ENCODE measurements at places on chromosomes 4 and X.

DNA sequence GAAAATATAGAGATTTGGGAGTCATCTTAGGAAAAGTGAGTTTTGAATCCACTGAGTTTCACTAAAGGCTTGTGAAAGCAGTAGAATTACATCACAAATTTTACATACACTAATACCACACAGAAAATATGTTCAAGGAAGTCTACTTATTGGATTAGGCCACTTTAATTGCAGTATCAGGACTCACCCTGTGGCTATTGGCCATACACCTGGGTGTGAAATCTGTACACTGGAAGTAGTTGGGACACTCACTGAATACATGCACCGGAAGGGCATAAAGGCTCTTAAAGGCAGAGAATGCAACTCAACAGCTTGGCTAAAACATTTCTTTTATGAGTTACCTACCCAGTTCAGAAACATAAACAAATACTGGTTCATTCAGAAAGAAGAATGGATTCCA lies 19.8 kb downstream of the MAOB start:
- no peak for DNase-seq

- DNase-seq: no peak
Measured at GRCh38 chrX:30280428-30280827, 28.8 kb downstream of the NR0B1 start.

GRCh38 chr4:183828125-183828524 lies 77.0 kb upstream of the STOX2 start:
- no peak for DNase-seq

DNA sequence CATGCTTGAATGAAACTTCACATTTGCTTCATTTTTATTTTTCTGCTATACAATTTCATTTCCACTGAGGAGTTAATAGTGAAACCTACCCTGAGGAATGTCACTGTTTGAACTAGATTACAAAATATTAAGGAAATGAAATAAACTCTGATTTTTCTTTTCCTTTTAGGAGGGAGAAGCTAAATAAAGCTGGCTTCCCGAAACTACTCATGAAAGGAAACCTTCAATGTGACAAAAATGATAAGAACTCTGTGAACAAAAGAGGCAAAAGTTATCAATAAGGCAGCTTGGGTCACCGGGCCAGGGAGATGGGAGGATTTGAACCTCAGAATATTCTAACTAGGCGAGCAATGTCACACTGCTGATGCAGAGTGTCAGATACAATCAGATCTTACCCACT lies 185.2 kb downstream of the APBB2 start:
- DNase-seq: no peak

DNA sequence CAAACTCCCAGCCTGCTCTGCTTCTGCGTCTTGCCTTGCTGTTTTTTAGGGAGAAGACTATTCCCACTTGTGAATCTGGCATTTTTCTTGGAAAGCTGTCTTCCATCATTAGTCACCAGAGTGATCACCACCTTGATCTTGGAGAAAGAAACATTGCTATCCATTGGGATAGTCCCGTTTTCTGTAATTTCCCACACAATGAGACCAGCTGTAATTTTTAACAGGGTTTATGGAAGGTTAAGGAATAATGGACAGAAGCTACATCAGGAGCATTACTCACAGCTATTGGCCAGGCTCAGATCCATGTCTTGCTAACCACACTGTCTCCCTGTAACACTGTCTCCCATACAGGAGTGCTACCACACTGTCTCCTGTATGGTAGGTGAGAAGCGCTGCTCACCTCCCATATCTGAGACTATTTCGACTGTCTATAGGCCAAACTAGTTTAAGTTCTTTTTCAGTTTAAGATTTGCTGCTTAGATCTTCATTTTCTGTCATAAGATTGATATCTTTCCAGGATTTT lies 523.0 kb downstream of the SPRY1 start:
- DNase-seq: no peak

DNA sequence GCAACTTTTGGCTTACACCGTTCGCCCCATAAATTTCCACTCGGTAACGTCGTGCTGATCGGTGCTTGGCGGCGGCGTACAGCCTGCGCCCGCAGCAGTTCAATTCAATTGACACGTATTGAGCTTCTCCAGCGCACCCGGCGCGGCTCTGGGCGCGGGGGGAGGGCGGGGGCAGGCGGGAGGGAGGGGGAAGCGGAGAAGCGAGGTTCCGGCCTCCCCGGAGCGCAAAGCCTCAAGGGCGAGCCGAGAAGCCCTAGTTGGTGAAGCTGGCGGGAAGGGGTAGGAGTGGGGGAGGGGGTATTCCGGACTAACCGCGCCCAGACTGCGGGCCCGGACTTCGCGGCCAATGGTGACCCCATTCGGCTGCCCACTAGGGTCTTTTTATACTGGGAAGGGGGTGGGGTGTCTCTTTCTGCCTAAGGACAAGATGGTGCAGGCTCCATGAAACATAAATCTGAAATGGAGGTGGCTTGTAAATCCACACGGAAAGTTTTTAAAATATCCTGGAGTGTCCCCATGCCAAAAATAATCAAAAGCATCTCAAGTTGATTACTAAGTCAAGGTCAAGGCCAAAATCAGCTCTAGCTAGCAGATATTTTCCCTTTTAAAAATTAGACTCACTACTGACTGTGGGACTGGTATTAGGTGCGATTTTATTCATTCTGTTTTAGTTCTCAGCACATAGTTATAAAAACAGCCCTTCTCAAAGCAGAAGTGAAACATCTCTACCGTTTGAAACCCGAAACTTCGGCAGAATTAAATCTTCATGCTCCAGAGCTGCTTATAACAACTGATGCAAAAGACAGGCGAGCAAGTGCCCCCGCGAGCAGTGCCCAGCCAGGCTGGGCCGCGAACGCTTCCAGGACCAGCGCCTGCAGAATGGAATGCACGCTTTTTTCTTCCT lies 1.5 kb upstream of the BCOR start:
- DNase-seq: no peak

DNA sequence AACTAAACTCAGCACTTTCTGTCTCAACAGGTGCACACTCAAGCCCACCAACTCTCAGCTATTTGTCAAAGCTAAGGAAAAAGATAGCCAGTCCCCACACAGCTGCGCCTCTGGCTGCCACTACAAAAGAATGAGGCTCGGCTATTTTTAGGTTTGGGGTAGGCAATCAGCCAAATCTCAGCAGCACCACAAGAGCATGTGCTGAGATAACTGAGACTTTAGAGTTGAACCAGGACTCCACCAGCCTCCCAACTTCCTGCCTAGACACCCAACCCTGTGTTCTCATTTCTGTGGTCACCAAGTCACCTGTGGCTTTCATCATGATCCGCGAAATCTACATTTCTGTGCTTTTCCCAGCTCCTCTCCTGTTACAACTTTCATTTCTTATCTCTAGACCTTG lies 28.0 kb downstream of the DMD start:
- DNase-seq: no peak

DNA sequence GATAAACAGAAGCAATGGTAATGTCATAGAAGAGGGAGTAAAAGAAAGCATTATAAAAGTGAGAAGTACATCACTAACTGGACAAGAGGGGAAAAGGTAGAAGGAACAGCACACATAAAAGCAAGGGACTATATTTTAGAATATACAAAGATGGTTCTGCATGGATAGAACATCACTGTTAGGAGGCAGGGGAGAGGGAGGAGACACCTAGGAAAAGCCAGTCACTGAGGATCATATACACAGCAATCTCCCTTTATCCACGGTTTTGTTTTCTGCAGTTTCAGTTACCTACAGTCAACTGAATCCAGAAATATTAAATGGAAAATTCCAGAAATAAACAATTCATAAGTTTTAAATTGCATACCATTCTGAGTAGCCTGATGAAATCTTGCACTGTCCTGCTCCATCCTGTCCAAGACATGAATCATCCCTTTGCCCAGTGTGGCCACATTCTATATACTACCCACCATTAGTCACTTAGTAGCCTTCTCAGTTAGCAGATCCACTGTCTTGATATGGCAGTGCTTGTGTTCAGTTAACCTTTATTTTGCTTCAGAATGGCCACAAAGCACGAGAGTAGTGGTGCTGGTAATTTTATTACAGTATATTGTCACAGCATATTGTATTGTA lies 74.2 kb downstream of the PPA2 start:
- DNase-seq: no peak

DNA sequence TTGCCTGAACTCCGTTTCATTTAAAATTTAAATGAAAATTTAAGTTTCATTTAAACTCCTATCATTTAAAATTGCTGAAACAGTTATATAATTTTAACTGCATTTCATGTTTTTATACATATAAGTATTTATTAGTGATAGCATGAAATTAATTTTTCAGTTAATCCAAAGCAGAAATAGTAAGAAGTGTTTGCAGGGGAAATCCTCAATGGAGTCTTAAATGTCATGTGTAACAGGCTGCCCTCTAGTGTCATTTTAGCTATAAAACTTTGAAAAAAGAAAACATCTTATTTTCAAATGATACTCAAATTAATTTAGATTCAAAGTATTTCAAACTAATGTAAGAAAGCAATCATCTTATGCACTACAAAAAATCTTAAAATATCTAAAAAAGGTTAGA lies 27.2 kb downstream of the TAPT1 start:
- DNase-seq: peak; percentile 18

DNA sequence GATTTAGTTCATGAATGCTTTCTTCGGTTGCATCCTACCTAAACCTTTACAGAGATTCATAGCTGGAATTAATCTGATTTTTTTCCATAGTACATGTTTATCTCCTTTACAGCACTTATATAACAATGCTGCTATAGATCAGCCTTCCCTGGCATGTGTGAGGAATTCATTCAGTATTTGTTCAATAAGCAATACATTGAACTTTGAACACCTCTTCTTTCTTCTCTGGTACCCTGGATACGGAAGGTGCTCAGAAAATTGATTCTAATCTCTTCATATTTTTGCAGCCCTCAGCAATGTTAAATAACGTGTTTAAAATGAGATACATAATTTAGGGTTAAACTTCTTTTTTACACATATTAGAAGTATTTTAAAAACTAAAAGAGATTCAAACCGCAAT lies 467.4 kb downstream of the TRIML1 start:
- DNase-seq: no peak

DNA sequence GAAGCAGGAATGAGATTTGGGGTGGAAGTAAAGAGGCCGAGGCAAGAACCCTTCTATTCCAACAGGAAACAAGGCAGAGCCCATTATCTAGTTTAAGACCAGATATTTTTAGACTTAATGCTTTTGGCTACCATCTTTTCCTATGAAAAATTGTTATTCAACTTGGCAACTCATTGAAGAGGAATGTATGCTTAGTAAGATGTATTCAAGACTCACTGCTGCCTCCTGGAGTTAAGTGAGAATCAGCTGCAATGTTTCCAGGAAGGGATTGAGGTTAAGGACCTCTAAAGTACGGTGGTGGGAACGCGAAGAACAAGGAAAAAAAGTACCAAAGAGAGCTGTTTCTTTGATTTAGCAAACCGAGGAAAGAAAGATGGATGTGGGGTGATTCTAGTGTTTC lies 89.1 kb downstream of the RAPGEF2 start:
- DNase-seq: no peak

- DNase-seq: no peak
Measured at GRCh38 chr4:99536271-99536670, 25.4 kb downstream of the C4orf17 start.

- DNase-seq: no peak
Measured at GRCh38 chrX:99795495-99795894, 614.6 kb downstream of the PCDH19 start.

DNA sequence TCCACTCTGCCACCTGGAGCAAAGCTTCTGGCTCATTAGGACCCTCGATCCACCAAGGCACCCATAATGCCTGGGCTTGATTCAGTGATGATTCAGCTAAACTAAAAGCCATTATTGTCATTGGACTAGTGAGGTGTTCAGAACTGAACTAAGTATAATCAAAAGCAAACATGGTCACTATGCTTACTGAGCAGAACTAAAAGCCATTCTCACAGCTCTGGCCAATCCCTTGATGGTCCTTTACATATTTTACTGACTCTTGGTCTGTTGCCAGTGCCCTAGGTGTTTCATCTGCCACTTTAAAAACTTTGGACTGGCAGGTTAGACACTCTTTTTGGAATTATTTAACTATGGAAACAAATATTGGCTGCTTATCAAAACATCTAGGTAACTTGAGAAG lies 703.5 kb downstream of the FAT4 start:
- DNase-seq: peak; percentile 6

DNA sequence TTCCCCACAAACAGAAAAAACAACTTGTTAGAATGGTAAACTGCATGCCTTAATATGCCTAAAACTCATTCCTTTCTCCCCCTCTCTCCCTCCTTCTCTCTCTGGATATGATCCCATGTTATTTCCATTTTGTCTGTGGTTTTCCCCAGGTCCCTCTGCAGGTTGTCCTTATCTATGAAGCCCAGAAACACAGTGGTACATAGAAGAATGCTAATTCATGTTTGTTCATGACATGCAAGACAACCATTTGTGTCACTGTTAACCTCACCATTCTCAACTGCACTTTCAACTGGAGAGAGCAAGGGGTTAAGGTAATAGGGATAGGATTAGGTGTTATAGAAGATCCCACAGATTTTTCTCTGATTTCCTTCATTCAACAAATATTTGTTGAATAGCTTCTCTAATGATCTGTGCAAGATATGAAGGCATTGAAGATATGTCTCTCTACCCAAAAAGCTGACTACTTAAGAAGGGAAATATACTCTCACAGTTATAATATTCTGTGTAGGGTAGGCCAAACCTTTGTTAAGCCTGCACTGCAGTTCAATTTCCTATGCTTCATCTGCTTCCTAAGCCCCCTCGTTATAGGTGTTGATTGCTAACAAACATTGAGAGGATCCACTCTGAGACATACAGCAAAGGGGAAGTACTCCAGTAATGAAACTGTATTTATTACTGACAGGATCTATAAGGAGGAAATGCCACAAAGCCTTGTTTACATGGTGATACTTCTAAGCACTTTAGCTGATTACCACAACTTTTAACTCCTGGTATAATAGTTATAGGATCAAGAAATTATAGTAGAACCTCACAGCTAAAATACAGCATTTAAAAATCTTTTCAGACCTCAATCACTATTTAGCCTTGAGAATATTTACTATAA lies 96.1 kb downstream of the FRYL start:
- DNase-seq: peak; percentile 35

- no peak for DNase-seq
Measured at GRCh38 chr4:106530821-106531220, 162.2 kb upstream of the GIMD1 start.

Measured in NCI-H2029 treated with DMSO at 0.1 percent for 48 hours (cell line).